ENCODE measurements at places on chromosomes 13 and 19.

DNA sequence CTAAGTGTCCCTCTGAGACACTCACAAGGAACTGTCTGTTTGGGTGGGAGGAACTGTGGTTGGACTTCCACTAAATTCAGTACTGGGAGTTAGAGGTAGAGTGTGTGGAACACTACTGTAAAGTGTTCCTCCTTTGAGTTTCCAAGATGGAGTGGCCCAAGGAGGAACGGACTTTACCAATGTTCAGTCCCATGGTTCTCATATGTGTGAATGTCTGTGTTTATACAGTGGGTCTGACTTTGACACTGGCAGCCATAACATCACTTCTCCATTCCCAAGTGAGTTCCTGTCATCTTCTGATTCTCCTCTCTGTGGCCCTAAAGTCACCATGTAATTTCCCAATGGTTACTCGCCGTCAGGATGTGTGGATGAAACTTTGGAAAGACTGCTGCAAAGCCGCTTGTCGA lies 136.8 kb upstream of the SERP2 start:
- no peak for DNase-seq

GRCh38 chr13:95146486-95146885 lies 154.8 kb downstream of the ABCC4 start:
- no peak for DNase-seq

DNA sequence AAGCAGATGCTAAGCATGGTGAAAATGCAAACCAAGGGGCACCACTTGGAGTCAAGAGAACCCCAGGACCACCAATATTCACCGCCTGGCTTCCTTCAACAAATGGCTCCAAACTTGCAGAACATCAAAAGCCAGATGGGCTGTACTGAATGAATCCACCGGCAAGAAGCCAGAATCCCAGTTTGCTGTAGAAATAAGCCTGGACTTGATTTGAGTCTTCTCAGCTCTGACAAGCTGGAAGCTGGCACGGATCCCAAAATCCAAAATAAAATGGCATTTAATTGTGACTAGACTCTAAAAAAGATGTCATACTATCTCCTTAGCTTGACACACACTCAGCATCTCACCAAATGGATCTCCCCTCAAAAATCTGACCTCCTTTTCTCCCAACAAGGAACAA lies 11.9 kb downstream of the EFNB2 start:
- DNase-seq = no peak

DNA sequence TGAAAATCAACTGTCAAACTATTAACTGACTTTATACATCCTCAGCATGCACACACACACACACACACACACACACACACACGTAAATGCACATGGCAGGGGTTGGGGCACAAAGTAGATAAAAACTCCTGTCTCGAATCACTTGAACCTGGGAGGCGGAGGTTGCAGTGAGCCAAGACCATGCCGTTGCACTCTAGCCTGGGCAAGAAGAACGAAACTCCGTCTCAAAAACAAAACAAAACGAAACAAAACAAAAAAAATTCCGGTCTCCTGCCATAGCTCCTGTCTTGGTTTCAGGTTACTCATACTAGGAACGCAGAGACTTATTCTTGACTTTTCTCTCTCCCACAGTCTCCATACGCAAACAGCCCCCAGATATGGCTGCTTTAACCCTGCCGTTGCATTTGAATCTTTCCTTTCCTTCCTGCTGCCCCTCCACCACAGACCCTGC lies 148.9 kb downstream of the SHISA2 start:
- no peak for DNase-seq

DNA sequence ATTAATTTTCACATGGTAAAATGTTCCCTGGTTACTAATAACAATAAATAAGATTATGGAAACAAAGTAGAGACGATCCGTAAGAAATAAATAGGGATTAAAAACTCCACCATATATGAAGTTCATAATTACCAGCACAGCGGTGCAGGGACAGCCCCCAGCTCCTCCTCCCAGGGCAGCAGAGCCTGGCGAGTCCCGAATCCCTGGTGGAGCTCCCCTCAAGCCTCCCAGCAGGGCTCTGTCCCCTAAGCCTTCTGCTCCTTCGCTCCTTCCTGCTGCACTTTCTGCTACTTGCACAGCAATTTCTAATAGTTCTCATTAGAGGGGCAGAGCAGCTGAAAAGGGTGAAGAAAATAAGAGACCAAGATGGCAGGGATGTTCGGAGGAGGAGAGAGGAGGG lies 43.6 kb downstream of the RASA3 start:
- DNase-seq = no peak

GRCh38 chr19:14350302-14350701 lies 30.9 kb upstream of the ADGRE5 start:
- DNase-seq = no peak

DNA sequence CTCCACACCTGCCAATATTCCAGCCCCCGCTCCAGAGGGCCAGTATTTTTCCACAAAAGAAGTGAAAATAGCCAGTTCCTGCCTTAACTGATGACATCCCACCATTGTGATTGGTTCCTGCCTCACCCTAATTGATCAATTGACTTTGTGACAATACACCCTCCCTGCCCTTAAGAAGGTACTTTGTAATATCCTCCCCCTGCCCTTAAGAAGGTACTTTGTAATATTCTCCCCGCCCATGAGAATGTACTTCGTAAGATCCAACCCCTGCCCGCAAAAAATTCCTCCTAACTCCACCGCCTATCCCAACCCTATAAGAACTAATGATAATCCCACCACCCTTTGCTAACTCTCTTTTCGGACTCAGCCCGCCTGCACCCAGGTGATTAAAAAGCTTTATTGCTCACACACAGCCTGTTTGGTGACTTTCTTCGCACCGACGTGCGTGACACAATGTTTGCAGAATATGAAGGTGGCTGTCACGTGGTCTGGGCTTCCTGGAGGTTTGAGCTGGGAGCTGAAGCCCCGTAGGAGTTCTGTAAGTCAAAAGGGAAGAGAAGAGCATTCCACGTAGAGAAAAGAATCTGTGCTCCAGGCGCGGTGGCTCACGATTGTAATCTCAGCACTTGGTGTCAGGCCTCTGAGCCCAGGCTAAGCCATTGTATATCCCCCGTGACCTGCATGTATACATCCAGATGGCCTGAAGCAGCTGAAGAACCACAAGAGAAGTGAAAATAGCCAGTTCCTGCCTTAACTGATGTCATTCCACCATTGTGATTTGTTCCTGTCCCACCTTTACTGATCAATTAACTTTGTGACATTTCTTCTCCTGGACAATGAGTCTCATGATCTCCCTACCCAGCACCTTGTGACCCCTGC lies 6.2 kb upstream of the FUT3 start:
- no peak for DNase-seq

DNA sequence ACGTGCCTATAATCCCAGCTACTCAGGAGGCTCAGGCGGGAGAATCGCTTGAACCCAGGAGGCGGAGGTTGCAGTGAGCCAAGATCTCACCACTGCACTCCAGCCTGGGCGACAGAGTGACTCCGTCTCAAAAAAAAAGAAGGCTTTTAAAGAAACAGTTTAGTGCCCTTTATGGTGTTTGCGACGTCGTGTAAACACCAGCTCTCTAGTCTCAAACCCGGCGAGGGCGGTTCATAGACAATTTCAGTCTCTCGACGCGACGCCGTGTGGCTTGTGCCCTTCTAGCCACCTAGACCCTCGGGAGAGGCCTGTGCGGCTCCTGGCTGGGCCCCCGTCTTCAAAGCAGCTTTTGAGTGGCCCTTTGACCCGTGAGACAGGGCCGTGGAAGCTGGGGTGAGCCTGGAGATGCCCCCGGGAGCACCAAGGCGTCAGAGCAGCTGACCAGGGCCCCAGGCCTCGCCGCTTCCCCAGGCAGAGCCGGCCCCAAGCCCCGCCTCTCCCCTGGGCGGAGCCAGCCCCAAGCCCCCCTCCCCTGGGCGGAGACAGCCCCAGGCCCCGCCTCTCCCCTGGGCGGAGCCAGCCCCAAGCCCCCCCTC lies 5.0 kb upstream of the MADCAM1 start:
- no peak for DNase-seq

- DNase-seq = no peak
Observed at GRCh38 chr19:13899393-13899792, 6.5 kb downstream of the BRME1 start.

DNA sequence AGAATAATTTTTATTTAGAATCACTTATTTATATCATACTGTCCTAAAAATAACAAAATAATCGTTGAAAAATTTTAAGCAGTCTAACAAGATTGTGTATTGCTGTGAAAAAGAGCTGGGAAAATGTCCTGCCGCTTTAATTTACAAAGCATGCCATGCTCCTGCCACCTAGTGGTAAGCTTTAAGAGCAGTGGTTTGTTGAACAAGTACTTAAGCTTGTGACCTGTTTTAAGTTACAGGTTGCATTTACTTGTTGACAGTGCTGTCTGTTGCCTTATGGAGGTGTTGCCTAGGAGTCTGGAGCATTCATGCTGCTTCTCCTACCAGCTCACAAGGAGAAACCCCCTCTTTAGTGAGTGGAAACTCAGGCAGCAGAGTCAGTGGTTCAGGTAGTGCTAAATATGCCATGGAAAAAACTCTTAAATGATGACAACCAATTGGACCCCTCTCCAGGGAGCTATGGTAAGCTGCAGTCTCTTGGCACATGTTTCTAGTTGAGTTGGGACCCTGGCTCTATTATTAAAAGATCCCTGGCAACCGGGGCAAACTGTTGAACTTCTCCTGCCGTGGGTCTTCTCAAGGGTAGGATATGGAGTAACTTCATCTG lies 68.4 kb downstream of the SPATA13 start:
- DNase-seq = no peak

GRCh38 chr13:53783471-53783870 lies 754.9 kb downstream of the OLFM4 start:
- no peak for DNase-seq

GRCh38 chr13:42148538-42148937 lies 100.1 kb downstream of the DGKH start:
- no peak for DNase-seq

DNA sequence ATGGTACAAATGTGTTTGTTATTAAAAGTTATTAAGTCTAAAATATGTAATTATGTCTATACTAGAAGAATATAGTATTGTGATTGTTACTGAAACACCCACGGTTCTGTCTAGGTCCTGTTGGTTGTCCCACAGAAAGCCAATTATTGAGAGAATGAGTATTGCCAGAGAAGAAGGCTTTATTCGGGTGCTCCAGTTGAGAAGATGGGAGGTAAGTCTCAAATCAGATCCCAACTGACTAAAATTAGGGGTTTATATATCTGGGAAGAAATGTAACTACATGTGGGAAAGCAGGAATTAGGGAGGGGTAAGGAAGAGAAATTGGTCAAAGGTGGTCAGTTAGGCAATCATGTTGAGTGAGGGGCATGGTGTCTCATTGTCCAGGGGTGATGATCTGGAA lies 798.4 kb downstream of the PCDH17 start:
- no peak for DNase-seq

GRCh38 chr13:27797228-27797624 lies 4.9 kb downstream of the GSX1 start:
- no peak for DNase-seq

DNA sequence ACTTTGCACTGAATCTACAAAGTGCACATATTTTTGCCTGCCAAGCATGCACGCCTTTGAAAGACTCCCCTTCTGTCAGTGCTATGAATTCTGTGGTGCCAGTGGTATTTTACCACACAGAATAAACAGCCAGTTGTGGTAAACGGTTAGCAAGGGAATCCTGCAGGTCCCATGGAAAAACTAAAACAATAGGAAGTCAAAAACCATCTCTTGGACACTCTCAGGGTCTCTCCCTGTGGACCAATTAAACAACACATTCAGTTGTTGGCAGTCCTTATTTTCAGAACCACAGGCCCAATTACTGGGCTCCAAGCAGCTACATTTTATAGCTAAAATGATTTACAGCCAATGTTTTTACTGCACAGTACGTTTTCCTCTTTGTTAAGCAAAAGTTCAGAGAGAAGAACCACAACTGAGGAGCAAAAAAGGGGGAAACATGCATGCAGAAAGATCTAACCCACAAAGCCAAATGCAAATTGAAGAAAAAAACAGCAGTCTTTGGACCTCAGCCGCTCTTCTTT lies 116.9 kb downstream of the KCTD12 start:
- no peak for DNase-seq

DNA sequence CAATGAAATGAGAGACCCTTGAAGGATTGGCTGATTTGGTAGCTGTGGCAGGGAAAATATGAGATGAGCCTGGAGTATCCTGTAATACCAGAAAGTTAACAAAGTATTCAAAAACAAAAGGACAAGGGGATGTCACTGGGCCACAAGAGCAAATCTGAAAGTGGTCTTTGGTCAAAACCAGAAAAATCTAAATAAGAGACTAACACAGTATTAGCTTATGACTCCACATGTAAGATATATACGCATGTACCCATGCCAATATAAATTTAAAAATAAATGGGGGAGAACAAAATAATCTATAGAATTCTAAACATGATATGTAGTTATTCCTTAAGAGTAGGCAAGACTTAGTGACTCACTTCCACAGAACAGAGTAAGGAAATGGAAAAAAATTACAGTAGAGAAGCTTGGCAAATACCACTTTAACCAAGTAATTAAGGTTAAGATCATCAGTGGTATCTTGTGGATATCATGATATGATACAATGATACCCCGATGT lies 16.9 kb downstream of the KLF12 start:
- DNase-seq = no peak

GRCh38 chr13:70960841-70961443 lies 852.7 kb upstream of the KLHL1 start:
- DNase-seq = no peak

DNA sequence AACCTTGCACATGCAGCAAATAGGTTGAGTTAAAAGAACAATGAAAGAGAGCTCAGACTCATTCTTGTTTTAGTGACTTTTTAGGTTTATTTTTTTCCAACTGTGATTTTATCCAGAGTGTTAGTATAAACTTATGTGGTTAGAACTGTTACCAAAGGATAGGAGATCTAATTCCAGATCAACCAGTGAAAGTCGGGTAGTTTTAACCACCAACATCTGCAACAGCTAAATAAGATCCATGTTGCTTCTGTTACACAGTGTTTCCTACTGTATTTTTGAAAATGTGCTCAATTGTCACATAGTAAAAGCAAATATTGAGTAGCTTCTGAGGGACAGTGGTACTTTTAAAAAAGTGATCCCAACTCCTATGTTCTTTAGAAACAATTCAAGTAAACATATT lies 53.9 kb upstream of the ARGLU1 start:
- DNase-seq = no peak

- DNase-seq = no peak
Observed at GRCh38 chr19:48975947-48976847, 11.1 kb downstream of the FTL start.

GRCh38 chr13:25922376-25922775 lies 129.4 kb downstream of the SHISA2 start:
- DNase-seq = no peak
